HFF-Myc (cell line): ENCODE measurements at places on chromosomes 7 and 10.

DNA sequence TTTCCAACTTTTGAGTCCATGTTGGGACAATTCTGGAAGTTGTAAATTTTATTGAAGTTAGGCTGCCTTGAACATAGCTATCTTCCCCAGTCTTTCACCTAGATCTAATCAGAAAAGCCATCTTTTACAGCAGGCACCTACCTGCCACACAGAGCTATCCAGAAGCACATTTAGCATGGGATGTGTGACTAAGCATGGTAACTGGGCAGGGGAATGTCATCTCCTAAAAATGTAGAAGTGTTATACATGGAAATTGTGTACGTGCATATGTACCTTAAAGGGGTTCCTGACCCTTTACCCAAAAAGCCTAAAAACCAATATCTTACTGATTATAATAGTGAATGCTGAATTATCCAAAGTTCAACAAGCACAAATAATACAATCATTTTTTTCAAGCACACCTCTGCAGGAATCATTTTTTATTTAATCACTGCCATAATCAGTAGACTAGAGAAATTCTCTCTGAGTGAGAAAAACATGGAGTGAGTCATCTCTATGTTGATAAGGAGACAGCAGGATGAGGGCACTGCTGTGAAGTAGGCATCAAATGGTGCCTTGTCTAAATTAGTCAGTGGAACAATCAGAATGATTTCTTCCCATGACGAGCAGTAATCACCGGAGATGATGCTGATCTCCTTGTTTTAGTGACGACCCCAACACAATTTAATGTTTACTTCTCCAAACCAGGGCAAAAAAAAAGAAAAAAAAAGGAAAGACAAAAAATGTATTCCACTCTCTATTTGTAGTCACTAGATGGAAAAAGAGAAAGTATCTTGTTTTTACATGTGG is 75.9 kb downstream of the SORBS1 start:
- no peak for DNase-seq

DNA sequence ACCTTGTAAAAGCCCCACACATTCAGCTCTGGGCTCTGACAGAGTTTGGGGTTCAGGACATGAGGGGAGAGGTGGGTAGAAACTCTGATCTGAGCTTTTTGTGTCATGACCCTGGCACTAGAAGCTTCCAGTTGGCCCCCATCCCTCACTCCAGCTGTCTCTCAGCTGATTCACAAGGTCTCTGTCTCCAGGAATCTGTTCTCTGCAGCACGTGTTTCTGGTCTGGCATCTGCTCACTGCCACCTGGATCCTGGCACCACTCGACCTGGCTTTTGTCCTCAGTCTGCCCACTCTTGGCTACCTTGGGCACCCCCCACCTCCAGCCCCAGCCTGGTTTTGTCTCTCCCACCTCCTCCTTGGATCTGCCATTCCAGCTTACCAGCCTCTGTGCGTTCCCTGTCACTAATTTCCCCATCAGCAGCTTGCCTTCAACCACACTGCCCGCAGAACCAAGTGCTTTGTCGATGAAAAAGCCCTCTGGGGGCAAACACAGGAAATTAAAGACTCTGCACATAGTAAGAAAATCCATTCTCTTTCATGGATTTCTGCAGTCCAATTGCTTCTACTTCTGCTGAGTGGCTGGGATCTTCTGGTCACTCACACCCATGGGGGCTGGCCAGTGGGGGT is 18.3 kb upstream of the ADCYAP1R1 start:
- no peak for DNase-seq

DNA sequence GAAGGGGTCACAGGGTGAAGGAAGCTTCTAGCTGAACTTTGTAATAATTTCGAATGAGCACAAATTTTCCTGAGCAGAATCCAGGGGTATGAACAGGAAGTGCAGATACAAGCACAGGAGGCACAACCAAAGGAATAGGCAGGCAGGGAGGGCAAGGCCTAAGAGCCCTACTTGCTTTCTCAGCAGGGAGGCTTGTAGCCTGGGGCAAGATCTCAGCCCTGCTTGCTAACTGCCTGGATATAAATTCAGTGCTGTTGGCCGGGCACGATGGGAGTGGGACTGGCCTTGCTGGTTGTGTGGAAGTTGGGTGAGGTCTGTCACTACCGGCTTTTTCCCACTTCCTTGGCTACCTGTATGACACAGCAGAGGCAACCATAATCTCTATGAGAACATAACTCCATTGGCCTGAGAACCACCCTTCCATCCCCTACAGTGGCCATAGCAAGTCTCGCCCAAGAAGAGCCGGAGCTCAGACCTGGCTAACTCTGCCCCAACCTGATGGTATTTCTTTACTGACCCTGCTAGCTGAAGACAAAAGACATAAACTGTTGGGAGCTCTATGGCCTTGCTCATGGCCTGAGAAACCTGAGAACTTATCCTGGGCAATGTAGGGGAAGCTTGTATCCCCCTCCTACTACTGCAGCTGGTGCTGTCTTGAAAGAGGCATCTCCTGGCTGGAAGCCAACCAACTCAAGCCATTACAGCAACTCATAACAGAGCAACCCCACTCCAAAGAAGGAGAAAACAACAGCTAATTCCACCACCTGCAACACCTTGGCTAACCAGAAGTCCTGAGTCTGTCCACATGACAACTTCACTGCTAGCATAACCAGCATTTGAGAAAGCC is 27.6 kb downstream of the CLDN12 start:
- no peak for DNase-seq

- no peak for DNase-seq
These were observed 9.4 kb upstream of the NKX2-3 start for GRCh38 chr10:99523251-99523773.

GRCh38 chr10:88347022-88347421 is 236.1 kb downstream of the RNLS start:
- DNase-seq, result no peak

GRCh38 chr10:132599732-132600131 is 62.1 kb downstream of the INPP5A start:
- DNase-seq, result no peak
